ENCODE measurements at places on chromosomes 2 and 18.

- H3K4me3 ChIP-seq, result no peak overlapping the region
- DNase-seq, result no peak
- no peak overlapping the region for H3K27ac ChIP-seq
- H3K4me1 ChIP-seq, result no peaks in the 10 kb centered on the region
- no peaks in the 10 kb centered on the region for H3K36me3 ChIP-seq
These were observed 170.4 kb upstream of the TANK start for GRCh38 chr2:160989778-160990177.

DNA sequence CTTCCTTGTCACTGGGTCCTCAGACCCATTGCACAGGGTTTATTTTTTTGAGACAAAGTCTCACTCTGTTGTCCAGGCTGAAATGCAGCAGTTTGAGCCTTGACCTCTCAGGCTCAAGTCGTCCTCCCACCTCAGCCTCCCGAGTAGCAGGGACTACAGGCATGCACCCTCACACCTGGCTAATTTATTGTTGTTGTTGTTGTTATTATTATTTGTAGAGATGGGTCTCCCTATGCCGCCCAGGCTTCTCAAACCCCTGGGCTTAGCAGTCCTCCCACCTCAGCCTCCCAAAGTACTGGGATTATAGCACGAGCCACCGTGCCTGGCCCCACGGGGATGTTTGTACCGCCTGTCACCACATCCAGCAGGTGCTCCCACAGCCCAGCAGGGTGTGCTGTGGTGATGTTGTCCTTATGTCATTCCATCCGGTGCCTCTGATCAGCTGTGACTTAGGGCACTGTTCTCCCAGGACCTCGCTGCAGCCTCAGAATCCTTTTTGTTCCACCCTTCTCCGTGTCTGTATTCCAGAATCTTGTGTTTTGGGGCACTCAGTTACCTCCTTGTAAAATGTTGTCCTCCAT lies 182.3 kb downstream of the INO80D start:
- no peak overlapping the region for H3K4me3 ChIP-seq
- no peaks in the 10 kb centered on the region for H3K27me3 ChIP-seq
- no peak for DNase-seq
- no peak overlapping the region for H3K27ac ChIP-seq

- H3K27ac ChIP-seq, result no peak overlapping the region
- H3K27me3 ChIP-seq, result no peaks in the 10 kb centered on the region
- H3K36me3 ChIP-seq, result no peaks in the 10 kb centered on the region
- H3K4me3 ChIP-seq, result no peak overlapping the region
These were observed 657.0 kb downstream of the ARHGAP15 start for GRCh38 chr2:143786026-143786765.

DNA sequence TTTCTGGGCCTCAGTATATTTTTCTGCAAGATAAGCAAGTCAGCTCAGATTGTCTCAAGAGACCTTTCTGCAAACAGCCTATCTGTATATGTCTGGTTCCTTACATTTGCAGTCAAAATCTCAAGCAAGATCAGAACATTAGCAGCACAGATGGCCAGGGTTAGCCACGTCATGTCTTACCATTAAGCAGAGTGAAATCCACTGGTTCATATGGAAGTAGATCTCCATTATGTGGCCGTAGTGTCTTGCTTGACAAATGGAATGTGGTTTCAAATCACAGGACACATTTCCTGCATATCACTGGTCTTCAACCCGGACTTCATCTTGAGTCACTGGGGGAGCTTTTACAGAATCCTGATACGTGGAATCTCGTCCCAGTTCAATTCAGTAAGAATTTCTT lies 500.2 kb downstream of the FBXO15 start:
- no peak overlapping the region for H3K4me3 ChIP-seq
- H3K36me3 ChIP-seq, result no peaks in the 10 kb centered on the region
- H3K4me1 ChIP-seq, result no peaks in the 10 kb centered on the region
- H3K27ac ChIP-seq, result no peak overlapping the region
- no peak for DNase-seq

- H3K27me3 ChIP-seq, result peaks cover 15% of the 10 kb centered on the region
- H3K36me3 ChIP-seq, result no peaks in the 10 kb centered on the region
- H3K4me1 ChIP-seq, result no peaks in the 10 kb centered on the region
- no peak overlapping the region for H3K27ac ChIP-seq
- H3K4me3 ChIP-seq, result no peak overlapping the region
- DNase-seq, result no peak
These were observed 90.0 kb downstream of the SEPTIN10 start for GRCh38 chr2:109523536-109524361.

- no peaks in the 10 kb centered on the region for H3K27me3 ChIP-seq
- H3K4me1 ChIP-seq, result no peaks in the 10 kb centered on the region
- peaks cover 88% of the 10 kb centered on the region for H3K36me3 ChIP-seq
These were observed 82.5 kb upstream of the EML6 start for GRCh38 chr2:54640834-54641540.

DNA sequence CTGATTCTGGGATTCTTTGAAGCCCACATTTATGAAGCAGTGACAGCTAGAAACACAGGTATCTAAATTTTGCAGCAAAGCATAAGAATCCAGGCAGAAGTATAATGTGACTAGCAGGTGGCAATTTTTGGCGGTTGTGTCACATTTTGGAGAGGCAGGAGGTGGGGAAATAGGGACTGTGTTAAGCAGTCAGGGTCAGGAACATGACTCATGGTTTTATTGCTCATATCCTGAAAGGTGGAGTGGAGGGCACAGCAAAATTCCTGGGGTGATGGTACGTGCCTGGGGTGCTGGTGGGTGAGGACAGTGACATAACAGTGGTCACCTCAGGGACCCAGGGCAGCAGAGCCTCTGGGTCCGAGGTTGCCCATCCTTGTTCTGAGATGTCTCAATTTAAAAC lies 63.5 kb upstream of the TTN start:
- H3K4me3 ChIP-seq, result no peak overlapping the region
- H3K27me3 ChIP-seq, result no peaks in the 10 kb centered on the region
- no peak for DNase-seq
- H3K4me1 ChIP-seq, result no peaks in the 10 kb centered on the region
- H3K27ac ChIP-seq, result no peak overlapping the region

DNA sequence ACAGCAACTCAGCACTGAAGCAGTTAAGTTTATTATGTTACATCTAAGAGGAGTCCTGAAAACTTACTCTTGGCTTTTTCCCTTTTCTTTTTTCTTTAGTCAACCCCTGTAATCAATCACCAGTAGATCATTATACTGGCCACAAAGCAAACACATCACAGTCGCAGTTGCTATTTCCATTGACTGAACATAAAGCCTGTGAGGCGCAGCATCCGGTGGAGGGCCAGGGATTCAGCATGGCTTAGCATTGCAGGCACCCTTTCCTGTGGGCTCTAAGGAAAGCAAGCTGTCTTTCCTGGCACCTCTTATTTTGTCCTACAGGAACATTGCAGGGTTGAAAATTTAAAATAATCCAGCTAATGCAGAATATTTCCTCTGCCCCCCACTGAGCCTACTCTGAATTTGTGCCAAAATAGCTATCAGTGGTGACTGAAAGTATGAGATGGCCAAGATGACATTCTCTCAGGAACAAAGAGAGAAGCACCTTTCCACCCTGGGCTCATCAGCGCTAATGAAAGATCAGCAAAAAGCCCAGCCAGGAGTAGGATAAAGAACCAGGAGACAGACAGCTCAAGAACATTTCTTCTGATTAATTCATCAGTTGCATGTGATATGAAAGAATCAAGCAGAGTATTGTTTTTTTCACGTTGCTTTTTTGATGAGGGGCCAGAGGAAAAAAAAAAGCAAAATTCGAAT lies 85.3 kb upstream of the SULT1C3 start:
- no peaks in the 10 kb centered on the region for H3K4me1 ChIP-seq
- H3K27ac ChIP-seq, result no peak overlapping the region
- H3K27me3 ChIP-seq, result no peaks in the 10 kb centered on the region
- no peak for DNase-seq
- H3K36me3 ChIP-seq, result no peaks in the 10 kb centered on the region
- no peak overlapping the region for H3K4me3 ChIP-seq

GRCh38 chr2:161170958-161171932 lies 11.0 kb downstream of the TANK start:
- peaks cover 15% of the 10 kb centered on the region for H3K4me1 ChIP-seq
- no peaks in the 10 kb centered on the region for H3K36me3 ChIP-seq
- no peaks in the 10 kb centered on the region for H3K27me3 ChIP-seq
- H3K27ac ChIP-seq, result no peak overlapping the region
- no peak overlapping the region for H3K4me3 ChIP-seq

- H3K27ac ChIP-seq, result no peak overlapping the region
- no peaks in the 10 kb centered on the region for H3K4me1 ChIP-seq
- DNase-seq, result peak; percentile 50
- no peaks in the 10 kb centered on the region for H3K27me3 ChIP-seq
- H3K4me3 ChIP-seq, result no peak overlapping the region
- no peaks in the 10 kb centered on the region for H3K36me3 ChIP-seq
These were observed 117.6 kb downstream of the CAMKMT start for GRCh38 chr2:44479127-44479887.

Data from T-cell (primary cell).